CD8-positive, alpha-beta memory T cell (primary cell): ENCODE measurements at places on chromosomes 3 and 15. TPM values are rescaled to one million over a fixed set of nuclear protein-coding genes. Genes with fewer than 3 reads are reported as not detected.

The ARGFX gene
- not detected for total RNA-seq

The STRA6 gene
- total RNA-seq = not detected

The GPR62 gene
- not detected for total RNA-seq

The PPIB gene
- total RNA-seq = 385 TPM

The SYNPR gene
- not detected for total RNA-seq

DNA sequence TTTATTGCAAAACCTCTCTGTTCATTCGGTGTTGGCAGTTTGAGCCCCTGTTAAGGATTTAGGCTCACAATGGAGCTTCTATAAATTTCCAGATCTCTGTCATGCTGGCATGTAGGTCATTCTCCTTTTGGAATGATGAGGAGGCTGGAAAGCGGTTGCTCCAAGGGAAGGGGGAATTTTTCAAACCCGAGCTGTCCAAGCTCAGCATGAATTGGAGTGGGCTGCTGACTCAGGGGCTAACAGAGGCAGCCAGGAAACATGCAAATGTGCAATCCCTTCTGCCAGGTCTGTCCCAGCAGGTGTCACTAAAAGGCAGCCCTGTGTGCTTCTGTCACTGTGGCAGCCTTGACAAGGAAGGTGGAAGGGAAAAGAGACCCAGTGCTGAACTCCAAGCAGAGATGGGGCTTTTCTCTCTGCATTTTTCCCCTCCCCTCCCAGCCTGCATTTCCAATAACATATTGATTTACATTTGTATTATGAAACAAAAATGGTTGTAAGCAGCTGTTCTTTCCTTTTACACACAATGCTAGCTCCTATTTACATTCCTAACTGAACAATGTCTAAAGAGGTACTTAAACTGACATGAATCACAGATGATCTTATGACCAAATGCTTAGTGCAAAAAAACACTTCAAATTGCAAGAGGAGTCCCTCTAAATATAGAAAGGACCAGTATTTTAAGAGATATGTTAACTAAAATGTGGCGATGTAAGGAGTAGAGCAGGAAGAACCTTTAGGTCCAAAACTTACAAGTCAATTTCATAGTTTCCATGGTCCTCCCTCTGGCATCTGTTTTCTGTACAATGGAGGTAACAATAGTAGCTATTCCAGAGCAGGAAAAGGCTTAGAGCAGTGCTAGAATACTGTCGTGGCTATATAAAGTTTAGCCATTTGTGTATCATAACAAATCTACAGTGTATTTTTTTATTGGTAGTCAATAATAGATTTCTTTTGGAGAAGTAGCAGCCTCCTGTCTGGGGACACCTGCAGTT lies 84.5 kb upstream of the ATP10A start:
- no peak for DNase-seq
- H3K27ac ChIP-seq = no peak overlapping the region
- H3K4me1 ChIP-seq = no peaks in the 10 kb centered on the region
- no peaks in the 10 kb centered on the region for H3K36me3 ChIP-seq

- no peak overlapping the region for H3K4me3 ChIP-seq
- DNase-seq = no peak
- no peaks in the 10 kb centered on the region for H3K36me3 ChIP-seq
- no peak overlapping the region for H3K27ac ChIP-seq
- H3K4me1 ChIP-seq = no peaks in the 10 kb centered on the region
- no peaks in the 10 kb centered on the region for H3K27me3 ChIP-seq
Observed at GRCh38 chr15:47460795-47461573, 256.3 kb upstream of the SEMA6D start.

- no peak for DNase-seq
- no peaks in the 10 kb centered on the region for H3K36me3 ChIP-seq
- no peak overlapping the region for H3K27ac ChIP-seq
Observed at GRCh38 chr3:175342196-175342595, 483.1 kb downstream of the NAALADL2 start.

DNA sequence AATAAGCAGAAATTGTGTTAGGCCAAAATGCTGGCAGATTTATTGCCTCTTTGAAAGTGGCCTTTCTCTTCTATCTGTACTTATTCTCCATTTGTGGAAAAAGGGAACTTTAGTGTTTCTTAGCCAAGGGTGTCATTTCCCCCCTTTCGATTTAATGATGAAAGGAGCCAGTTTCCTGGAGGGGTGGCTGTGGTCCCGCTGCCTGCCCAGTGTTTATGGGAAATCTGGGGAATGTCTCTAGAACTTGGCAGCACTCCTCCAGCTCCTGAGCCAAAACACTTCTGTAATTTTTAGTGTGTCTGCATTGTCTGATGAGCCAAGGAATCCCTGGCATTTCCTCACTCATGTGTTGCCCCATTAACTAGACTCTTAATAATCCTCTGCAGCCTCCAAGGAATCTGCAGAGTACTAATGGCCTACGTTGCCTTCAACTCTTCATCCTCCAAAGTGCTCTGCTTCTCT lies 448.8 kb downstream of the GRM7 start:
- H3K36me3 ChIP-seq = no peaks in the 10 kb centered on the region
- no peak overlapping the region for H3K27ac ChIP-seq
- H3K4me3 ChIP-seq = no peak overlapping the region
- H3K27me3 ChIP-seq = no peaks in the 10 kb centered on the region

DNA sequence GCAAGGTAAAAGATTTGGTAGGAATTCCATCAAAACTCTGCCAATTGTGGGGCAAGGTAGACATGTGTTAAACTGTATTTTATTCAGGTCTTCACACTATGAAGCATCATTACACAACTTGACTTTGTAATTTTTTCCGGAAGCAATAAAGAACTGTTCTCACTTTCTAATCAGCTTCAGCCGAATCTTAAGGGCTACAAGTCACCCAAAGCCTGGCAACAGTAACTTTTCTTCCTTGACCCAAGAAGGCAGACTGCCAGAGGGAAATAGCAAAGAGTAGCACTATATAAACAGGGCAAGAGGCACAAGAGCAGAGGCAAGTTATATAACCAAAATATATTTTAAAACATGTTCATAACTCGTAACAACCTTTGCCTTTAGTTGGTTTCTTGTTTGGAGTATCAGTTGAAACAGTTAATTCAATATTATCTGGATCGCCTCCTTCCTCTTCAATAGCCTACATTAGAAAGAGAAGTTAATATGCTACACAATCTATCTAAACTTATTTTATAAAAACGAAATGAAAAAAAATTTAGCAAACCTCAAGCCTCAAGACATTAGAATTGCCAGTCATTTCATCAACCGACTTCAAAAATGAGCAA lies 1.4 kb downstream of the SLTM start:
- H3K4me3 ChIP-seq = peak overlapping the region; percentile 74
- peak overlapping the region; percentile 97 for H3K27ac ChIP-seq
- H3K36me3 ChIP-seq = no peaks in the 10 kb centered on the region
- no peak for DNase-seq

DNA sequence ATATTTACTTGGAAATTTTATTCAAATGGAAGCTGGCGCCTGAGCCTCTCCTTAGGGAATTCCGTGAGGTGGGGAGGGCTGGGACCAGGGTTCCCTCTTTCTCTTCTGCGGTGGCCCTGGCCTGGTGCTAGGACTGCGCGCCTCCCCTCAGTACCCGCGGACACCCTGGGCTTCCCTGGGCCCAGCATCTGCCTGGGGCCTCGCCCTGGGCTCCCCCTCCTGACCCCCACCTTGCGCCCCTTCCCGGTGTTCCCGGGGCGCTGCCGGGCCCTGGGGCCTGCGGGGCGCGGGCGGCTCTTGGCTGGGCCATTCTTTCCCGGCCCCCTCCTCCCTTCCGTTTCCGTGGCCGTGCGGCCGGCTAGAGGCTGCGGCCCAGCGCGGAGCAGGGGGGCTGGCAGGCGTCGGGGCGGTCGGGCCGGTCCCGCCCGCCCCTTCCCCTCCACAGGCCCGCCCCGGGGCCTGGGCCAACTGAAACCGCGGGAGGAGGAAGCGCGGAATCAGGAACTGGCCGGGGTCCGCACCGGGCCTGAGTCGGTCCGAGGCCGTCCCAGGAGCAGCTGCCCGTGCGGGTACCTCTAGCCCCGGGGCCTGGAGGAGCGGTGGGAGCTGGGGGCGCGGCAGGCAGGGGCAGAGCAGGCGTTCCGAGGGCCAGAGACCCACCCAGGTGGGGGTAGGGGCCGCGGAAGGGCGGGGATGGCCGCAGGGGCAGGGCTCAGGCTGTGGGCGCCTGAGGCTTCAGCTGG lies at the start of gene FES:
TSS of gene FES (plus strand) at position 529 of the 743 bp plus-strand sequence. CDS start 542 bp downstream, outside the sequence.
- H3K27ac ChIP-seq = no peak within 1 kb of the TSS
- no peak for DNase-seq
- no peak within 1 kb of the TSS for H3K4me3 ChIP-seq
- no peaks in the 10 kb centered on the region for H3K27me3 ChIP-seq
- peaks cover 6% of the 10 kb centered on the region for H3K4me1 ChIP-seq

GRCh38 chr15:99928429-99928981 lies 195.3 kb upstream of the LYSMD4 start:
- peaks cover 17% of the 10 kb centered on the region for H3K4me1 ChIP-seq
- peak; percentile 85 for DNase-seq
- no peaks in the 10 kb centered on the region for H3K27me3 ChIP-seq
- H3K36me3 ChIP-seq = no peaks in the 10 kb centered on the region

GRCh38 chr15:91790836-91791235 lies 62.7 kb upstream of the SLCO3A1 start:
- H3K36me3 ChIP-seq = no peaks in the 10 kb centered on the region
- H3K27ac ChIP-seq = no peak overlapping the region
- H3K27me3 ChIP-seq = no peaks in the 10 kb centered on the region
- DNase-seq = no peak
- H3K4me1 ChIP-seq = no peaks in the 10 kb centered on the region

DNA sequence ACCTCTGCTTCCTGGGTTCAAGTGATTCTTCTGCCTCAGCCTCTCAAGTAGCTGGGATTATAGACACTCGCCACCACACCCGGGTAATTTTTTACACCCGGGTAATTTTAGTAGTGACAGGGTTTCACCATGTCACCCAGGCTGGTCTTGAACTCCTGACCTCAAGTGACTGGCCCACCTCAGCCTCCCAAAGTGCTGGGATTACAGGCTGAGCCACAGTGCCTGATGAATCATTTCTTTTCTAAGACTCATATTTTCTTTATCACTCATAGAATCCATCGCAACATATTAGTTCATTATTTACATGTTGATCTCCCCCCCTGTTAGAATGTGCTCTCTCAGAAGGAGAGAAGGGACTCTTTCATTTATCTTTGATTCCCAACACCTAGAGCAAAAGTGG lies 109.5 kb upstream of the PTPRG start:
- no peaks in the 10 kb centered on the region for H3K4me1 ChIP-seq
- no peak overlapping the region for H3K27ac ChIP-seq
- H3K36me3 ChIP-seq = no peaks in the 10 kb centered on the region
- no peak overlapping the region for H3K4me3 ChIP-seq
- no peaks in the 10 kb centered on the region for H3K27me3 ChIP-seq
